ENCODE measurements at places on chromosomes 16 and 17. TPM values are rescaled to one million over a fixed set of nuclear protein-coding genes. Genes with fewer than 3 reads are reported as not detected.
A peak's percentile ranks its signal among the peaks of the same experiment; 100 is the strongest.

The NLRC5 gene
- polyA plus RNA-seq, result 1.8 TPM

The ALOXE3 gene
- polyA plus RNA-seq, result 0.07 TPM

The RABEP1 gene
- 58.9 TPM for polyA plus RNA-seq

The RNF157 gene
- polyA plus RNA-seq, result 27.6 TPM

The ZNF771 gene
- polyA plus RNA-seq, result 7.7 TPM

The CFAP52 gene
- polyA plus RNA-seq, result 5.3 TPM

The KRTAP9-2 gene
- not detected for polyA plus RNA-seq

The KRT33A gene
- polyA plus RNA-seq, result 0.18 TPM

The WNT9B gene
- 7.8 TPM for polyA plus RNA-seq

The KRTAP1-5 gene
- not detected for polyA plus RNA-seq

- peak; percentile 92 for DNase-seq
These were observed 3.7 kb downstream of the SLC52A1 start for GRCh38 chr17:5031365-5032082.

DNA sequence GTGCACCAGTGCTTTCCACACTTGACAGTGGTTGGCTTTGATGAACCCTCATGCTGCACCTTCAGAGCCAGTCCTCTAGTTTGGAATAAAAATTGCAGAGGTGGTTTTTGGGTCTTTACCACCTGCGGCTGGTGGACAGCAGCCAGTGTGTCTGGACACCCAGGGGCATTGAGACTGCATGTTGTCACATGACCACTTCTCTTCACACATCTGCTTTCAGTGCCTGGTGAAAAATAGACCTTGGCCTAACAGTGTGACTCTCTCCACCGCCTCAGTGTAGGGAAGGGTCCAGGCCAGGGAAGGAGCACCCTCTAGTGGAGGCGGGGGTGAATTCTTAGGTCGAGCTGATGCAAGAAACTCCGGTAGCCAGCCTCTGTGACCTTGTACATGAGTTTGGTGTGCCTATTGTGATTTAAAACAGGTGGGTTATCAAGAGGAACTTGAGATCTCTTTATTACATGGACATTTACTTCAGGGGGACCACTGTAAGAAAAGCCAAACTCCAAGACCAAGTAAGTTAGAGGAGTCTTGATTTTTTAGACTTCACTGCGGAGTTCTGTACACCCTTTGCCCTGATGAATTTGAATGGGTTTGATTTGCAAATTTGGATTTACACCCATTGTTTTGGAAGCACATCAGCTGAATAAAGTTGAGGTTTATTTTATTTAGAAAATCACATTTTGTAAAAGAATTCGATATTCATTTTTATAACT lies 17.9 kb downstream of the GOSR2 start:
- peak; percentile 72 for DNase-seq

DNA sequence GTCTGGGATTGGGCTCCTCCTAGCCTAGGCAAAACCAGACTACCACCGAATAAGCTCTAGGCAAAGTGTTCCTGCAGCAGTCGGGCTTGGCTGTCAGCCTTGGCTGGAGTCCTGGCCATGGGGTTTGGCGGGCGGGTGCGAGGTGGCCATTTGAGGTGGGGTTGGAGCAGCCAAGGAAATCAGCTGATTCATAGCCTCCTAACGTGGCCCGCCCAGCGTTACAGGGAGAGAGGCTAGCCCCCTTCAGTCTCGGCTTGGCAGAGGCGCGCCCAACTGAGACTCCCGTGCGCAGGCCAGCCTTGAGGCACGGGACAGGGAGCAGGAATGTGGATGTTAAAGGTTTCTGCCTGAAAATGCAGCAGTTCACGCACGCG lies 1.9 kb downstream of the PMP22 start:
- peak; percentile 73 for DNase-seq

DNA sequence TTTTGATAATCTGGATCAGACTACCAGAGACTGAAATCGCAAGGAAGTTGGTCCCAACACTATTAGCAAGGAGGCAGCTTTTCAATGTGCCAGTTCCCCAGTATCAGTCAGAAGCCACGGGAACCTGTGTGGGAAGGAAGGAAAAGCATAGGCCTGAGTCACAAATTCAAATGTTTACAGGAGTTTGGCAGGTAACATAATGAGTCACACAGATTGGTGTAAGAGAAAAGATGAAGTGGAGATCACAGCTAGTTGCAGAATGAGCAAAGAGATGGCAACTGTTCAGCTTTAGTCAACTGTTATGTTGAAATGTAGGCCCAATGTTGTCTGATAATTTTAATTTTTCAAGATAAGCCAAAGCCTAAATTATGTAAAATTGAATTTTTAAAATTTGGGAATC lies 28.1 kb upstream of the ITGA2B start:
- no peak for DNase-seq

DNA sequence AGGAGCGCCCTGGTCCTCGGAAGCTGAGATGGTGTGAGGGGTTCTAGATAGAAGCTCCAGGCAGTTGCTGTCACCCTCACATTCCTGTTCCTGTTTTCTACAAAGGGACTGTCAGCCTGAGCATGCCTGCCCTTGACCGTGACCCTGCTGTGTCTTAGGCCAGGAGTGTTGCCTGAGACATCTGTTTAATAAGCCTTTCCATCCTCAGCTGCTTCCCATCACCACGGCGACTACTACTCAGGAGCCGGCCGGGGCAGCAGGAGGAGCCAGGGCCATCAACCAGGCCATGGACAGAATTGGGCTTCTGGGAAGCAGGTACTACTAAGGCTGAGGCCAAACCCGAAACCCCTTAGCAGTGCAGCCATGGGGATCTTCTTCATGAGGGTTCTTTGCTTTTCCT lies 151.4 kb downstream of the KATNIP start:
- no peak for DNase-seq

GRCh38 chr16:54936201-54936978 lies 5.7 kb downstream of the IRX5 start:
- no peak for DNase-seq

DNA sequence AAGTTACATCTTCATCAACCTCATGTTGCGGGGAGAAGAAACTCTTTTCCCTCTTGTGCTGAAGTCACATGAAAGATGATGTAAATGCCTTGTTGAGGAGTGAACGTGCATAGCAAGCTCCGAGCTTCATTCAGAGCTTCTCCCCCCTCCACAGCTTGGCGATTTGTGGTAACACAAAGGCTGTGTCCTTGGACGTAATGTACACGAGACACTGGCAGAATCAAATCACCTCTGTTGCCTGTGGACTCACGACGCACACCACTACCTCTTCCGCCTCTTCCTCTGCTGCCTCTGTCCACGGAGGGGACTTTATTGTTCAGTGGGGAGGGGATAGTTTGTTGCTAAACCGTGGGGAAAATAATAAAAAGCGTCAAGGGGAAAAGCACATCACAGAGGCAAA lies 54.9 kb upstream of the CHMP6 start:
- no peak for DNase-seq

DNA sequence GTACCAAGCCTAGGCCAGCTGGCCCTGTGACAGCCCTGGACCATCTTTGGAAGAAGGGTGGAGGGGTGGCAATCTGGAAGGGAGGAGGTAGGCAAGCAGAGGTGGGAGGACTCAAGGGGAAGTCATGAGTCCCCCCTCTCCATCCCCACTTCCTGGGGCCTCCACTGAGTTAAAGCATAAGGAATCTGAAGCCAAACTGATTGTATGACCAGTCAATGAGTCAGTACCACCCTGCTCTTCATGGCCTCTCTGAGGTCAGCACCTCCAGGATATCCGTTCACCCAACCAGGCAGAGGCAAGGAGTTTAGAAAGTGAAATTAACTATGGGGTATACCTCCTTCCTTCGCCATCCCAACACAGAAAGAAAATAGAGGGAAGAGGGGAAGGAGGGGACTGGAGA lies 272.7 kb downstream of the SOX9 start:
- DNase-seq, result no peak

GRCh38 chr17:56826611-56827414 lies 6.9 kb downstream of the C17orf67 start:
- DNase-seq, result no peak

DNA sequence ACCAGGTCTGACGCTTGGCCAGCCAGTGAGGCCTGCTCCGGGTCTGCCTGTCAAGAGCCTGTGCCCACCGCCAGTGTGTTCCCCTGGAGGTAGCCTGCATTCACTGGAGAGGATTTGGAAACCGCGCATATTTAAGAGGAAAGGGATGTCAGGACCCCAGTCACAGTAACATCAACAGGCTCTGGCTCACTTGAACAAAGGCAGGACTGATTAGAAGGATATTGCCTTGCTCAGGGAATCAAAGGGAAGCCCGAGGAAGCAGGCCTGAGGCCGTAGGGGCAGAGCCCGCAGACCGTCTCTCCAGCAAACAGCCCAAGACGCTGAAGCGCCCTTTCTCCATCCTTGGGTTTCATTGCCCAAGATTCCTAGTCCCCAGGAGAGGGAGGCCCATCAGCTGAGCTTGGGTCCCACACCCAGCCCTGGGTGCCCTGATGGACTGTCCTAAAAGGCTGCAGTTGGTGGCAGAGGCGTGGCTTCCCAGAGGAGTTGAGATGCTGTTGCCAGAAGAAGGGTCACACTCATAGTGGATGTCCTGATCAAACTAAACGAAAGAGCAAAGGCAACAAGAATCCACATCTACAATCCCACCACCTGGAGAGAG lies 23.2 kb downstream of the NT5M start:
- no peak for DNase-seq

GRCh38 chr17:9859781-9860180 lies 34.1 kb downstream of the GLP2R start:
- no peak for DNase-seq

GRCh38 chr16:11162586-11163268 lies 93.3 kb downstream of the SOCS1 start:
- DNase-seq, result no peak

- DNase-seq, result no peak
These were observed 999 bp upstream of the FLYWCH2 start for GRCh38 chr16:2881783-2882649.

DNA sequence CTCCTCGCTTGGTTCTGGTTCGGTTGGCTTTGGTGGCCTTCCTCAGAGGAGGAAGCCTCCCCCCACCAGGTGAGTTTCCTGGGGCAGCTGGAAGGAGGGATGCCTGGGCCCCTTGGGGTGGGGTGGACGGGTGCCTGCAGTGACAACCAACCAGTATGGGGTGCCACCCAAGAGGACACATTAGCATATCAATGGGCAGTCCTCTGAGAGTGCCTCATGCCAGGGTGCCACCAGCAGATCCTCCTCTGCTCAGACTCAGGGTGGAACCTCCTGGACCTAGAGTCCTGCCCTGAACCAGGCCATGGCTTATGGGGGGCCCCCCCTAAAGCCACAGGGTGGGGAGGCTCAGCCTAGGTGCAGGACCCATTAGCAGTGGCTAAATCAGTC lies 2.7 kb downstream of the PPP1R1B start:
- DNase-seq, result no peak

DNA sequence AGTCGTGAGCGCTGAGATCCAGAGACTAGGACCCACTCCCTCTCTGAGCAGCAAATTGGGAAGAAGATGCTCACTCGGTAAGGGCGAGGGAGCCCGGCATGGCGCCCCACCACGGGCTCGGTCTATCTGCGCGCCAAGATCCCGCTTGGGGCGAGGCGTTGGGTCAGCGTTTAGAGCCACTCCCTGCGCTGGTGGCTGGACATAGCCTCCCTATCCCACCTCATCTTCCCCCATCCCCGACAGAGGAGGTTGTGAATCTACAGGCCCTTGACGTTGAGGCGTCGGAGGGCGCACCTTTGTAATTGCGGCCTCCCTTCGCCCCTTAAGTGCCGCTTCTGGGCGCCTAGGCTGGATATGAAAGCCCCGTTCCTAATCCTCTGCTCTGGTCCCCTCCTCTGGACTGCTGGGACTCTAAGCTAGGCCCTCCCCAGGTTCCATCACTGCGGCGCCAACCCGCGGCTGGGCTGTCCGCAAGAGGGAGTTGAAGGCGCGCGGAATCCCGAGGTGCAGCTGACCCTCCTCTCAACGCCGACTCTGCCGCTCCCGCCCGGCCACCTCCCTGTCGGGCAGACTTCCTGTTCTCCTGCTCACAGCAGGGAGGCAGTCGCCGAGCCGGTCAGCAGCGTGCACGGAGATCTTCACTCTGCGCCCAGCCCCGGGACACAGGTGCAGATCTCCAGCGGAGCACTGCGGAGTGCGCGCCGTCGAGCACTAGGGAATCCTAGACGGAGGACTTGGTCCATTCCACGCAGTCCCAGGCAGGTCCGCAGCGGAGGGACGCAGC lies 16.1 kb upstream of the HOXB9 start:
- DNase-seq, result no peak

DNA sequence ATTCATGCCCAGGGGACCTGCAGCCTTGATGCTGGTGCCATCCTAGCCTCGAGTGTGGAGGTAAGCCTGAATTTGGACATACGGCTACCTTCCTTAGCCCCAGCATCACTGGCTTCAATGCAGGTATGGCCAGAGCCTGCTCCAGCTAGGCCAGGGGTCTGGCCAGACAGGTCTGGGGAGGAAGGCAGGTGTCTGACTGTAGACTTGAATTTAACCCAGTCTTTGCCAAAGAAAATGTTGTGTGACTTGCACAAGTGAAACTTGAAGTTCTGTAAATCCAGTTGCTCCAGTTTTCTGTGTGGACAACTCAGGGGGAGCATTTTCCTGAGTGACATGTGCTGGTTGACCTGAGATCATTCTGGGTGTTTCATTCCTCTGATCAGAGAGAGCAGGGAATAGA lies 32.8 kb downstream of the TMEM238L start:
- DNase-seq, result no peak

GRCh38 chr17:50204431-50204830 lies 3.0 kb upstream of the COL1A1 start:
- no peak for DNase-seq

DNA sequence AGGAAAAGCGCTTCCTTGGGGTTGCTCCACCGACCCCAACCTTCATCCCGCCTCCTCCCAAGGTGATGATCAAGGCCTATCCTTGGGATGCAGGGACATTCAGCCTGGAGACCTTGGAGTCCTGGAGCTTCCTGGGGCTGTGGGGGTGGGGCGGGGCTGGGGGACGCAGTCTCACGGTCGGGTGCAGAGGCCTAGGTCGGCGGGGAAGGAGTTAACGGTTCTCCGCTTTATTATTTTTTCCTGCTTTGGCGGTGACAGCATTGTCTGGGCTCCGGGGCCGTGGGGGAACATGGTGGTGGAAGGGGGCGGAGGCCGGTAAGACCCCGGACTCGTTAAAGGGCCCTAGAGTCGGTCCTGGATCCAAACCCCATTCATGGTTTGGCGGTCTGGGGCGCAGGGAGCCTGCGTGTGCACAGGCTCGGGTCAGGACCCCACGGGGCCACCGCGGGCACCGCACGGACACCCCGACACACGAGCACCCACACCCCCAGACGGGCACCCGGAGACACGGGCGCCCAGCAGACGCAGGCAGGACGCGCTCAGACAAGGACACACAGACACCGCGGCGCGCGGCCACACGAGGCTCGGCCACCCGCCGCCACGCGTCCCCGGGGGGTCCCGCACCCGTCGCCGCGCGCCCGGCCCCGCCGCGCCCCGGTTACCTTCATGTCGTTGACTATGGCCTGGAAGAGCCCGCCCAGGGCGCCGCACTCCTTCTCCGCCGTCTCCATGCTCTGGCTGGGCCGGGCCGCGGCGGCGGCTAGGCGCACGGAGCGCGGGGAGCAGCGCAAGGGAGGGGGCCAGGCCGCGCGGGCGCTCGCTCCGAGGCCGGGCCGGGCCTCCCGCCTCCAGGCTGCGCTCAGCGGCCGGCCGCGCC lies 554 bp downstream of the MTSS2 start:
- no peak for DNase-seq

- DNase-seq, result no peak
These were observed 44.1 kb upstream of the SLC38A10 start for GRCh38 chr17:81339191-81339533.

- no peak for DNase-seq
These were observed at the start of gene HBQ1 for GRCh38 chr16:180101-180675. Gene HBQ1 (plus strand): TSS chr16:180459. CDS start chr16:180487, 28 bp downstream.
